MCF 10A (cell line): ENCODE measurements at places on chromosomes 1 and 21. TPM values are rescaled to one million over a fixed set of nuclear protein-coding genes. Genes with fewer than 3 reads are reported as not detected.
A peak's percentile ranks its signal among the peaks of the same experiment; 100 is the strongest.

- DNase-seq, result no peak
Measured at GRCh38 chr1:156114919-156115513, 505 bp downstream of the LMNA start.

The LAMC2 gene
- total RNA-seq, result 751 and 884 TPM in 2 replicates

DNA sequence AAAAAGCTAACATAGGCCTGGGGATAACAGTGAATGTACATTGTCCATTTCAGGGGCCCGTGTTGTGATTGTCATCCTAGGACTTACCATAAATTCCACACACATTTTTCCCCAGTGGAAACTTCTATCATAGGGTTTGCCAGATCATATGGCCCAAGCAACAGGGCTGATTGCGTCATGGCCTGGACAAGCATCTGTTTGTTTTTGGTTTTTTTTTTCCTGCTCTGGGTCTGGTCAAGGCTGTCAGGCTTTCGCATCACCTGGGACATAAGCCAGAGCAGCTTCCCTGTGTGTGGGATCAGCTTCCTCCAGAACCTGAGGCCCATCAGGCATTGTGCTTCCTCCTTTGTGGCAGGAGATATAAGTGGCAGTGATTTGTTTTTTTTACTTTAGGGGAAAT, 598.5 kb upstream of the USP24 start:
- peak; percentile 63 for DNase-seq

GRCh38 chr1:239719642-239720258, 333.4 kb downstream of the CHRM3 start:
- no peak for DNase-seq

The PGLYRP4 gene
- total RNA-seq, result not detected in 2 replicates

GRCh38 chr1:116880917-116881316, 28.8 kb upstream of the PTGFRN start:
- no peak for DNase-seq

DNA sequence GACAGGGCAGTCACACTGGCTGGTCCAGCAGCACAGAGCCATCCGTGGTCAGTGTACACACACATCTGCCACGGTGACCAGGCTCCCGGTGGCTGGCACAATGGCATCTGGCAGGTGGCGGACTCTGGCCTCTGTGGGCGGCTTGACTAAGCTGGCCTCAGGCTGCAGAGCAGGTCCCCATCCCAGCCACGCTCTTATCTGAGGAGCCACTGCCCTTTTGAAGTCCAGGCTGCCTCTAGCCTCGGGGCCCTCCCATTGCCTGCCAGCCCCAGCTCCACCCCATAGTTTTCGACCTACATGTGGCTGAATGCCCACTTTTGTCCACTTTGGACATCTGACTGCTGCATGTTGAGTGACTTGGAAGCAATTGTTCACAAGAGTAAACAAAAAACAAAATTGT, 29.9 kb upstream of the EDN2 start:
- DNase-seq, result peak; percentile 16

The AQP10 gene
- not detected in 2 replicates for total RNA-seq

GRCh38 chr1:24105368-24106160, 6.4 kb downstream of the MYOM3 start:
- no peak for DNase-seq

DNA sequence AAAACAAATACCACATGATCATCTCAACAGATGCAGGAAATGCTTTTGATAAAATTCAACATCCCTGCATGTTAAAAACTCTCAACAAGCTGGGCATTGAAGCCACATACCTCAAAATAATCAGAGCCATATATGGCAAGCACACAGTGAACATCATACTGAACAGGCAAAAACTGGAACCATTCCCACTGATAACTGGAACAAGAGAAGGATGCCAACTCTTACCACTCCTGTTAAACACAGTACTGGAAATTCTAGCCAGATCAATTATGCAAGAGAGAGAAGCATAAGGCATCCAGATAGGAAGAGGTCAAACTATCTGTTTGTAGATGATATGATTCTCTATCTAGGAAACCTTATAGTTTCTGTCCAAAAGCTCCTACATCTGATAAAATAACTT, 91.6 kb downstream of the DNAH14 start:
- no peak for DNase-seq

DNA sequence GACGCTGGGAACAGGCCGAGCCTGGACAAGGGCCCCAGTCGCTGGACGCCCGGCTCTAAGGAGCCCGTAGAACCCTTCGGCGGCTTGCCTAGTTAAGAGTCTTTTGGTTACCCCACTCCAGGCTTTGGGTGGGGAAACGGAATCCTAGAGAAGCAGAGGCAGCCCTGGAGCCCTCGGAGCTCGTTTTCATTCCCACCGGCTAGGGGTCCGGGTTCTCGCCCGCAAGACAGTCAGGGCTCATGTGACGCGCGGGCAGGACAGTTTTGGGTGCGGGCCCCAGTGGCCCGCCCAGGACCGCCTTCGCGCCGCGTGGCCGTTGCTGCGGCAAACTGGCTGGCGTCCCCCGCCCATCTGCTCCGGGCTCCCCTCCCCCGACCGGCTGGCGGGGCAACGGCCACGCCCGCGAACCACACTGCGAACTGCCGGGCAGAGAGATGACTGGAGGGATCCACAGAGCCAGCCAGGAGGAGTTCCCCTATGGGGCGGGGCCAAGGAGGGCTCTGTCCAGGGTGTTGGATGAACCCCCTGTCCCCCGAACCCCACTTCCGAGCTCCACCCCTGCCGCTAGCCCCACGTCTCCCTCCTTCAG, 829 bp upstream of the HES2 start:
- no peak for DNase-seq

DNA sequence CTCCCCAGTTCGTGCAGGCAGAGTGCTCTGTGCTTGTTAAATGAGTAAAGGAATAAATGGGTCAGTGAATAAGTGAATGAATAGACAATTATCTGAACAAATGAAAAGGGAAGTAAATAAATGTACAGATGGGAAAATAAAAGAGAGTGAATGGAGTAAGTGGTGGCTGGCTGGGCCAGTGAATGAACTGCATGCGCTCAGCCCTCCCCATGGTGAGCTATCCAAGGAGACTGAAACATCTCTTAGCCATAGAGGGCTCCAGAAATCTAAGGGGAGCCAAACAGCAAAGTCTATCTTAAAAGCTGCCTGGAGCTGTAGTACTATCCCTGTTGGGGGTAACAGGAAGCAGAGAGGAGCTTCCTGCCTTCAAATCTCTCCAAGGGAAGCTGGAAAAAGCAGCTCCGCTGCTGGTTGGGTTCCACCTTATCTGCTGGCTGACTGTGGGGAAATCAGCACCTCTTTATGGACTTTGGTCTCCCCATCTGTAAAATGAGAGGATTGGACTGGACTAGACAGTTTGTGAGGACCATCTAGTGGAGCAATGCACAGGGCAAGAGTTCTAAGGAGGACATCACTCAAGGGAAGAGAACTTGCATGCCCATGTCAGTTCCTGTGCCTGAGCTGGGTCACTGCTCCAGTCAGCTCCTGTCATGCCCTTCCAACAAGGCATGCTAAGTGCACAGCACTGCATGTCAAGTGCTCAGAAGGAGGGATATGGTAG, 77.9 kb downstream of the TRABD2B start:
- DNase-seq, result no peak

DNA sequence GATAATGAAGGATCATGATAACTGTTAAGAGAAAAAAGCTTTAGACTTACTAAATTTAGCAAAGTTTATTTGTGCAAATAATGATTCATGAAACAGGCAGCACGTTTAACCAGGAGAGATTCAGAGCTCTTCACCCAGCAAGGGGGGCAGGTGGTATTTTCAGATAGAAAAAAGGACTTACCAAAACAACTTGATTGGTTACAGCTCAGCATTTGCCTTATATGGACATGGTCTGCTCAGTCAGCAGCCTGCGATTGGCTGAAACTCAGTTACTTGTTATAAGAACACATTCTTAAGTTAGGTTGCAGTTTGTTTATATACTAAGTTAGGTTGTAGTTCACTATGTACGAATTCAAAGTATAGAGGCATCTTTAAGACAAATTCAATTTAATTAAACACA, 165.6 kb downstream of the DUSP10 start:
- DNase-seq, result no peak

DNA sequence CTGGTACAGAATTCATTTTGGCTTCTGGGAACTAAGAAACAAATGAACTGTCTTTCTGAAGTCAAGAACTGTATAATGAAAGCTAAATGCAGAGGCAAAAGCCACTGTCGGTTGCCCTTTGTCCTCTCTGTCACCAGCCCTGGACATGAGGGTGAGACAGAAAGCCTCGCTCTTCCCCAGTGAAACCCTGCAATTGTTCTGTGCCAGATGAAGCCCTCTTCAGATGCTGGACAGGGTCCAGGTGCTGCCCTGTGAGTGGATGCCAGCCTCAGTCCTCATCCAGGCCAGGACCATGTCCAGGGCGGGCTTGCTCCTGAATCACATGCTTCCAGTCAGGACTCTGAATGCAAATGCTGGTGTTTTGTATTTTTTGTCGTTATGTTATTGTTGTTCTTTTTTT, 138.7 kb downstream of the RUNX1 start:
- no peak for DNase-seq
